ENCODE measurements at places on chromosomes 16 and 17.

DNA sequence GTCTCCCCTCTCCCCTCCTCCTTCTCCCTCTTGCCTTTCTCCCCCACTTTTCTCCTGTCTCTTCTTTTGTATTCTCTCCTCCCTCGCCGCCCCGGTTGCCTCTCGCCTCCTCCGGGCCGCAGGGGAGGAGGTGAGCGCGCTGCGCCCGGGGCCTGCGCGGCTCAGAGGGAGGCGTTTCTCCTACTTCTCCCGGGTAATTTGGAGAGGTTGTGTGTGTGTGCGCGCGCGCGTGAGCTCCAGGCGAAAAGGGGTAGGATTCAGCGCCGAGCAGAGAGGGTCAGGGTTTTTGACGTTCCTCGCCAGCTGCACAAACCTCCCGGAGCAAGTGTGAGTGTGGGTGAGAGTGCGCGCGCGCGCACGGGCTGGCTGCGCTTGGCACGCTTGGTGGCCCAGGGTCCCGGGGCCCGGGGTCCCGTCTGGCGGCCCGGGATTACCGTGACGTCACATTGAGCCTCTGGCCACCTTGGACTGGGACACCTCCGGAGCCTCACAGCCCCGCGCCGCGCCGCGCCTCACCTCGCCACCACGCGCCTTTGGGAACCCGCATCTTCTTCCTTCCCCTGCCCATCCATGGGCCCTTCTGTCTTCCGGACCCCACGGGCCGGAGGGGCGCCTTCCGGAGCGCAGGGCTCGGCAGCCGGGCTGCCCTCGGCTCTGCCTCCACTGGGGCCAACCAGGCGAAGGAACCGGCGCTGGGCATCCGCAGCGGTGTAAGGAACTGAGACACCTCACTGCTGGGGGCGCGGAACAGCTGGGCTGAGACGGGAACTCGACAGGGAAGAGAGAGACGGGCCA, 479 bp downstream of the IRX6 start:
- DNase-seq = no peak

DNA sequence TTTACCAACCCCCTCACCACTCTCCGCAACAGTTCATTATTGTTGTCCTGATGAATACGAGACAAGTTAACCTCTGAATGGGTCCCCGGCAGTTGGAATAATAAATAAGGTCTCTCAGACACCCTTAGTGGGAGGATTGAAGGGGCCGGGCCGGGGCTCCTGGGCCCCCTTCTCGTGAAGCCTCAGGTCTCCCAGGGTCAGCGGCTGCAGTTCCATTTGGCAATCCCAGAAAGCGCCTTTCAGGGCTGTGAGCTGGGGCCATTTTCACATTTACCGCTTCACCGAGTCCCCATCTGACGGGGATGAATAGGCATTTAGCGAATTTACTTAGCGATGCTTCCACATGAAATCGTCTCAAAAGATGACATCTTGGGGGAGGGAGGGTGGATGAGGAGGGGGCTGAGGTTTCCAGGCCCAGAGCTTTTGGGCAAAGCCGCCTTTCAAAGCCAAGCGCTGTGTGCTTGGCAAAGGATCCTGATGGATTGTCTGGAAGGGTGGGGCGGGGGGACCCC, 309.8 kb downstream of the XYLT1 start:
- no peak for DNase-seq

DNA sequence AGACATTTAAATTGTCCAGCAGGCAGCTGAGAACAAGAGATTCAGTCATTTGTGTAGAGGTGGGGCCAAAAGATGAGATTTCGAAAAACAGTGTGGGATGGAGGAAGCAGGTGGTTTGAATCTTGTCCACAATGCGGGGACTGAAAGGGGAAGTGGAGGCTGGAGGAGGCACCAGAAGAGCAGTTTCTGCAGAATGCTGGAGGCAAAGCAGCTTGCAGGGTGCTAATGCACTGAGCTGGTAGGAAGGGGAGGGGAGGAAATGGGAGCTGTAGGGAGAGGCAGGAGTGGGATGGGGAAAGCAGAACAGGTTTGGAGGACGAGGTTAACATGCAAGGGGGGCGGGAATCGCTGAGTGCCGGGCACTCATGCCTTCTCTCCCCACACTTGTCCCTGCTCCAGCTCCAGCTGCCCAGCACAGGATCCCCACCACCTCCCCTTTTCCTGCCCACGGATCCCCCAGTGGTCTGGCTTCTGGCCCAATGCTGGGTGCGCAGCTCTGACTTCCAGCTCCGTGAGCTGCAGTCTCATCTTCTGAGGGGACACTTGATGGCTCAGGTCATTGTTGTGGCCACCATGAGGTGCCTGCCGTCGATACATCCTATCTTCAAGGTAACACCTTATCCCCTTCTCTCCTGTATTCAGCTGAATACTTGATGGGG, 9.4 kb downstream of the C17orf100 start:
- DNase-seq = no peak

DNA sequence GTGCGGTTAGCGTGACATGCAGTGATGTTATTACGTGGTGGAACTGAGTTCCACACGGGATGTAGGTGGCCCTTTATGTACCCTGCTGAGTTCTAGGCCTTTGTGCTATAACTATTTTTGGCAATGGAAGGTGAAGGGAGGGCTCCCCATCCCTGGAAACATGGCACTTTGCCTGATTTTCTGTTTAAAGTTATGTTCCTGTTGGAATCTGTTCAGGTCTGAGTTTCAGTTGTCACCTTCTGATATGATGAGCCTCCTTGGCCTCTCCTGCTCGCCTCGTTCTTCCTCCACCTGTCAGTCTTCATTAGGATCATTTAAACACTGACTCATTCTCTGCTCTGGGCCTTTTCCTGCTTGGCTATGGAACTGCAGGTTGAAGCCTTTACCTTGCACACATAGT, 200.6 kb downstream of the FTO start:
- DNase-seq = no peak

GRCh38 chr16:65473699-65474098, 351.8 kb upstream of the CDH11 start:
- no peak for DNase-seq

- DNase-seq = no peak
Observed at GRCh38 chr17:28706471-28707338, 5.0 kb downstream of the PROCA1 start.

GRCh38 chr17:60188759-60189158, 39.0 kb downstream of the CA4 start:
- no peak for DNase-seq

DNA sequence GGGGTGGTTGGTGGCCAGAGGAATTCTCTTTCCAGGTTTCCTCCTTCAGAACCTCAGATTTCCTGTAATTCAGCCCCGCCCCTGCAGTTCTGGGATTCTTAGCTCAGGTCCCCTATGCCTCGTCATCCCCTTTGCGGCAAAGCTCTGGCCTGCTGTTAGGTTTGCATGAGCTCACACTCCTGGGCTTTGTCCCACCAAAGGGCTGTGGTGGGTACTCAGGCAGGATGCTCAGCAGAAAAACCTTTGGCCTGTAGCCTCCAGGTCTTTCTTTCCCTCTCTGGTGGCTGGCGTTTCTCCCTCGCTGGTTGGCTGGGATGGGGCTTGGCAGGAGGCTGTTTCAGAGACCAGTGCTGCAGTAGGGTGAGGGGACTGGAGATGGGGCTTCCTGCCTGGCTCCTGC, 9.6 kb upstream of the PLEKHG4 start:
- DNase-seq = no peak

DNA sequence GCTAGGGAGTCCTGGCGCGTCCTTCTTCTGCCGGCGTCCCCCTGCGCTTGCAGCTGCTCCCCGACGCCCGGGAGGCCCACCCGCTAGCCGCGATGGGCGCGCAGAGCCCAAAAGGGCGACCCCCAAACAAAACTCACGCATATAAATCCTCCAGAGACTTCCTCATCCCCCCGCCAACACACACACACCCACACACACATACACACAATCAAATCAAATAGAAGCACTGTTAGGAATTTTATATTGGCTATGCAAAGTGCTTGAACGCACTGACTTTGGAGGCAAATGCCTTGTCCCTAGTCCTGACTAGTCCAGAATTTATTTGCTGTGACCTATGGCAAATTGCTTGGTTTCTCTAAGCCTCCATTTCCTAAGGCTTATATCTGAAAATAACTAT, 23.8 kb upstream of the CRYM start:
- DNase-seq = no peak

- DNase-seq = no peak
Observed at GRCh38 chr17:233473-233941, 52.1 kb upstream of the DOC2B start.

DNA sequence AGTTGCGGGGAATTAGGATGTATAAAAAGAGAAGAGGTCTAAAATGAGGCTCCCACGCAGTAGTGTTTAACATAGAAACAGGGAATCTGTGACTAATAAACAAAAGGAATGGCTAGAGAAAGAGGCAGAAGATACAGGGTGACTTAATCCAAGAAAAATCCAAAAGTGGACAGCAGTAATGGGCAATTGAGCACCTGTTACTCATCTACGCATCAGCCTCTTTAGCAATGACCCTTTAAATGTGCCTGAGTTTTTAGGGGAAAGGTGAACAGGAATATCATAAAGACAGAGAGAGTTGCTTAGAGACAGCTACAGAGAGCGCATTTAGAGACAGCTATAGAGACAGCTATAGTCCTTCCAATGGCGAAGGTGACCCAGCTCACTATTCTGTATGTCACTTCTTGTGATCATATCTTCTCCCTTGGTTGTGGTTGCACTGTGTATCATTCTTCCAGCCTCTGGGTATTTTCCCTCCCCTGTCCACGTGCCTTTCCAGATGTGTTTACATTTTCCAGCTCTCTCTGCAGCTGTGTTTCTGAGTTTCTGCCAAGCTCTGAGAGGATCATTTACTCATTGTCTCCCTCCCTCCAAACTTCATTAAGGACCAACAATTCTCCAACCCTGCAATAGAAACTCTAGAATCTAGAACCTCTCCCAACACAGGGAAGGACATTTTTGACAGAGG, 61.5 kb downstream of the MYOCD start:
- DNase-seq = no peak

DNA sequence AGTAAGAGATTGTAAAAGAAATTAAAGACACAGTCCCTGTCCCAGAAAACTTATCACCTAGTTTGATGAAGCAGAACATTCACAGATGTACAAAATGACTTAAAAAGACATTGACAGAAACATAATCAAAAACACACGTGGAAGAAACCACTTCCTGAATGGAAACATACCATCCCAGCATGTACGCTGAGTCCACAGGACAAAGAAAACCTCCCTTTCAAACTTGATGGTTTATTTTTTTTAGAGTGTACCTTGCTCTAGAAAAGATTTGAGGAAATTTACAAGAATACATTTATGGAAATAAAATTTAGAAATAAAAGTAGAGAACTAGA, 140.9 kb downstream of the PMP22 start:
- DNase-seq = no peak

- no peak for DNase-seq
Observed at GRCh38 chr17:3888343-3889171, 4.3 kb downstream of the CAMKK1 start.

DNA sequence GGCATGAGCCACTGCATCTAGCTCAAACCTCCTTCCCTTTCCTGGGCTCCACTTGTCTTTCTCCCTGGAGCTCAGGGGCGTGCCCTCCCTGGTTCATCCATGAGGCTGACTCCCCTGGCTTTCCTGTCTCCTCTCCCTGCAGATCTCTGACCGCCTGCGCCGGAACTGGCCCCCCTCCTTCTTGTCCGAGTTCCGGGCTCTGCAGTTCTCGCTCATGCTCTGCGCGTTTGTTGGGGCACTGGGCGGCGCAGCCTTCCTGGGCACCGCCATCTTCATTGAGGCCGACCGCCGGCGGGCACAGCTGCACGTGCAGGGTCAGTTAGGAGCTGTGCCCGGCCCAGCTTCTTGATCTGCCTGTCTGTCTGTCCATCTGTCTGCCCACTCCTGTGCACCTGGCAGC, 1.2 kb upstream of the LAT start:
- no peak for DNase-seq

- DNase-seq = no peak
Observed at GRCh38 chr17:21815352-21816063, 123.2 kb downstream of the KCNJ18 start.

GRCh38 chr16:17571499-17572093, 100.8 kb upstream of the XYLT1 start:
- DNase-seq = no peak

DNA sequence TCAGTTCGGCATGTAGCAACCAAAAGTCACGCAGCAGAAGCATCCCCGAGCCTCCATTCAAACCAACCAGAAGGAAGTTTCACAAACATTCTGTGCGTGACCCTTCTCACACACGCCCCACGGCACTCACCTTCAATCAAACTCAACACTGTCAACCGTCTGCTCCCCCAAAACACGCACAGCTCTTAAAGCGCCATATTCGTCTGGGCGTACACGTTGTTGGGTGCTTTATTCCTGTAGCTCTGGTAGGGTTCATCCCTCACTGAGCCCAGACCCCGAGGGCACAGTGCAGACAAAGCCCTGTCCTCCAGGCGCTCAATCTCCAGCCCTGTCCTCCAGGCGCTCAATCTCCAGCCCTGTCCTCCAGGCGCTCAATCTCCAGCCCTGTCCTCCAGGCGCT, 2.2 kb downstream of the RAB40B start:
- DNase-seq = no peak

GRCh38 chr16:57516176-57516725, 20.1 kb downstream of the CCDC102A start:
- DNase-seq = no peak

DNA sequence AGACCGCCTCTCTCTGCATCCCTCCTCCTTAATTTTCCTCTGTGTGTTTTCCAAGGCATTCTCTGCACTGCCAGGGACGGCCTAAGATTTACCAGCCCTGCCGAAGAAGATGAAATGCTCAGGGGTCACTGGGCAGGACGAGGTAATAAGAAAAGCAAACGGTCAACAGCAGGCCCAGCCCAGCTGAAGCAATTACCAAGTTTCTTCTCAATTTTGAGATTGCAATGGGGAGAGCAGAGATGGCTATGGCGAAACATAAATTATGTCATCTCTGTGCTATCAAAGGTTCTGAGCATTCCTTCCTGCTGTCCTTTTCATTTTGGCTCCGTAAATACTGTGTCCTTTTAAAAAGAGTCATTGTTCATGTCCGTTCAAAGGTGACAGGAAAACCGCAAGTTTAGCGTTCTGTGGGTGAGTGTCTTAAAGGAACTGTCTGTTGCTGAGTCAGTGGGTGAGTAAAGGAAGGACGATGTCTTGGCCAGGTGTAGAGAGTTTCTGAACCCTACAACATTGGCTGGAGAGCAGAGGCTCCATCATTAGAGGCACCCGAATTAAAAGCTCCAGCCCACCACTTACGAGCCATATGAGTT, 753.9 kb upstream of the EEF2KMT start:
- no peak for DNase-seq

DNA sequence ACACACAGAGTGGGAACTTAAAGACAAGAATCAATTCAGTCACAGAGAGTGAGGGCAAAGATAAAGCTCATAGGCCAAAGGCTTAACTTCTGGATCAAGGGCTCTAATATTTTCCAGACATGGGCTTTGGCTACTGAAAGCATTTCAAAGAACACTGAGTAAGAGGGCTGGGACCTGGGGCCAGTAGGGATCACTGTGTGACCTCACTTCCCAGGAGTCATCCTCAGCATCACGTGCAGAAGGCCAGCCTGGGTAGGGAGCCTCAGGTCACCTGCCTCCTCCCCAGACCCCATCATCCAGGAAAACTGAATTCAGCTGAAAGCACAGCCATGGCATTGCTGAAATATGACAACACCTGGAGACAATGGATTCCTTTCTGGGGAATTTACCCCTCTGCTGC, 163.5 kb downstream of the RAB11FIP4 start:
- DNase-seq = no peak

Measured in stimulated activated CD4-positive, alpha-beta T cell treated with anti-CD3 and anti-CD28 coated beads, Interleukin-4, amount 100 ng/mL, for 48 hours (primary cell).